NCI-H524 (cell line): ENCODE measurements at places on chromosomes 5 and 9.

DNA sequence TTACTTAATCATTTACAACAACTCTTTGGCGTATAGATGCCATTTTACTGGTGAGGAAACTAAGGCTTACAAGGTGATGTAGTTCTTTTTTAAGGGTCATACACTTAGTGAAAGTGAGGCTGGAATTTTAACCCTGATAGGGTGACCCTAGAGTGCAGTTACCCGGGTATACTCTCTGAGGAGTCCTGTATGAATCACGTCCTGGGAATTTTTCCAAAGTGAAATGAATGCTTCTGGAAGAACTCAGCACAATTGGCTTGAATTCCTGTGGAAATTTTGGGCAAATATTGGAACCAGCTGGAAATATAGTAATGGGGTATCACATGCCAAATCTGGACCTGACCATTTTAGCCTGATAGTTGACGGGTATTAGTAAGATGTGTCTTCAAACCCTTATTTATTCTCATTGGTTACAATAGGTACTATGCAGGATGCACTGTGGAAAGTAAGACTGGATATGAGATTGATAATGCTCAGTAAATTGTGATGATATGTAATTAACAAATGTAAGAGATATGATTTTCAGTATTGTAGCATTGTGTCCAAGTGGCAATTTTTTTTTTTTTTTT, 14.8 kb downstream of the SUB1 start:
- DNase-seq = no peak

DNA sequence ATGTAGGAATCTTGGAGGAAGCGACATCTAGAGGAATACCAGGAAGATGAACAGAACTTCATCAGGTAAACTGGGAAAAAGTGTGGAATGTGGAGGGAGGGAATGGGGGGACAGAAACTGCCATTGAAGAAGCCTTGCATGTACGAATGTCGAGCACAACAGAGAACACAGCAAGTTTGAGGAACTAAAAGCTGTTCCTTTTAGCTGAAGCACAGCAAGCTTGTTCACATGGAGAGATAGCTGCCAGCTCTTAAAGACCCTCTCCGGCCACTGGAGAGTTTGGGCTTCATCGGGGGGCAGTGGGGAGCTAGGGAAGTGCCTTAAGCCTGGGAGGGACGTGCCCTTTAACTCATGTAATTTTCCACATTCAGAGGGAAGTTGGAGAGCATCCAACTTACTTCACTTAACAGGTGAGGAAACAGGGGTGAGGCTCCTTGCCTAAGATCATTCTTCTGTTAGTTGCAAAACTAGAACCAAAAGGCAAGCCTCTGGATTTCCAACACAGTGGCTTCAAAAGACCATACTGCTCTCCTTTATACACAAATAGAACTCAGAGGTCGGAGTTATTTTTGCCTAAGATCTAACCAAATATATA, 2.3 kb upstream of the CYFIP2 start:
- DNase-seq = no peak

GRCh38 chr9:72144756-72145492, 4.3 kb upstream of the GDA start:
- no peak for DNase-seq

DNA sequence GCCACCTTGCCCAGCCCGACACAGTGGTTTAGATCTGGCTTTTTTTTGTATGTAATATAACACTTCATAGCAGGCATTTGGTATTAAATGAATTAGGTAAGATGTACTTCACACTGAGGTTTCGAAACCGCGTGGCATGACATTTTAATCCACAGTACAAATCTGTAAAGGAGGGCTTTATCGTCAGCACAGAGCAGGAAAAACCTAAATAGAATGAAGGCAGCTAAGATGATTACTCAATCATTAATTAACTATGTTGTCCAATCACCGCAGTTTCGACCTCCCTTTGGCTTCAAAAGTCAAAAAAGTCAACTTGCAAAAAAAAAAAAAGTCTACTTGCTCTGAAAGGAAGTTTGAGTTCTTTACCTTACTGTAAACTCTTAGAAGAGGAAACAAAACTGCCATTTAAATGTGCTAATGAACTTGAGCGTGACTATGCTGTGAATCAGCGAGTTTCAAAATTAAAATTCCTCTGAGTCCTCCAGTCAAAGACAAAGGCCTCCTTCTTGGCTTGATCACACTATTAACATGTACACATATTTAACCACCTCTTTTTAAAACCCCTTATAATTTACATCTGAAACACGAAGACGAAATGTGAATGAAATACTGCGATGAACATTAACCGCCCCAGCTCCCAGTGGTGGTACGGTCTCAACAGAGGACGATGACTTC, 698 bp upstream of the SEC24A start:
- DNase-seq = no peak

DNA sequence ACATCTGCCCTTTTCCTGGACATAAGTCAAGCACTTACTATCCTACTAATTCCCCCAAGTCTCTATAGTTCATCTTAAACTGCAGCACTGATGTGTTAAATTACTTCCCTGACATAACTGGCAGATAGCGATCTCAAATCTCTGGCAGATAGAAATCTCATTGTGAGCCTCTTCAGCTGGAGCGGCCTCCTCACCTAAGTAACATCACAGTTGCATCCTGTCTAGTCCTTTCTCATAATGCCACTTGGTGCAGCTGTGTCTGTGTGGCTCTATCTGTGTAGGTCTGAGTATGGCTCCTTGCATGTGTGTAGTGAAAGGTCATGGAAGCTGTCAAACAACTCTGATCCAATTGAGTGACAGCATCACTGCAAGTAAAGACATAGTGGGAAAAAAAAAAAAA, 53.6 kb upstream of the FST start:
- DNase-seq = no peak

DNA sequence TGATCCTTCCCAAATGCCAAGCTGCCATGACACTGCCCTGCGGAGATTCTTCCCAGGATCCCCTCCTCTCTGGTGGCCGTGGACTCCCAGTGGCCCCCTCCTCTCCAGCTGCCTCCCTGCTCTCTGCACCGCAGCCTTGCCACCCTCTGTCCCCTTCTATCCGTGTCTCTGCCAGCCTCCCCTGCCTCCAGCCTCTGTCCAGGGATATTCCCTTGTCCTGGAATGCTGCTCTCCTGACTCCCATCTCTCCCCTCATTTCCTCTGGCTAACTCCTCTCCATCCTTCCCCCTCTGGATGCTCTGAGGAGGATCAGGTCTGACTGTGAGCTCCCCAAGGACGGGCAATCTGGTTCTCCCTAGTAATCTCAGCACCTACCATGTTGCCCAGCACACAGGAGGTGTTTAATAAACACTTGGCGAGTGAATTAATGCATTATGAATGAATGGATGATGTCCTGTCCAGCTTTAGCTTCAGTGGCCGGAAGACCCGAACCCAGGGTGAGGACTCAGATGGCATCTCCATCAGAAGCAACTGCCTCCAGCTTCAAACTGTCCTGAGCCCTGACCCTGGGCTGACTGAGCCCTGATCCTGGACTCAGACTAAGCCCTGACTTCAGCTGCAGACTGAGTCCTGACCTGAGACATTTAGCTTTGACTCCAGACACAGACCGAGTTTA, 7.5 kb upstream of the CRB2 start:
- peak; percentile 24 for DNase-seq

DNA sequence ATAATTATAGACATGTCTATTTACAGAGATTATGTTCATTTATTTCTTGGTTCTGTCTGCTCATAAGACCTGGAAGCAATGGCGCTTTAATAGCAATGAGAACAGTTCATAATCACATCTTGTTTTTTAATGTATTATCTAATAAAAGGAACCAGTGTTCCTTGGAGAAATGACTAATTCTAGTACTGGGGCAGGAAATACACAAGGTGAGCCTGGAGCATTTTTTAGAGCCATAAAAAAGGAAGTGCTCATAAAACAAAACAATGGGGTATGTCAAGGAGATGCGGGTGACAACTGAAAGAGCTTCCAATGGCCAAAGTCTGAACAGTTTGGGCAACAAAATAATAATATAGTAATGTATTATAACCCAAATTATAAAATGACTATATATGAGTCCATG, 531.9 kb upstream of the CHD1 start:
- no peak for DNase-seq

DNA sequence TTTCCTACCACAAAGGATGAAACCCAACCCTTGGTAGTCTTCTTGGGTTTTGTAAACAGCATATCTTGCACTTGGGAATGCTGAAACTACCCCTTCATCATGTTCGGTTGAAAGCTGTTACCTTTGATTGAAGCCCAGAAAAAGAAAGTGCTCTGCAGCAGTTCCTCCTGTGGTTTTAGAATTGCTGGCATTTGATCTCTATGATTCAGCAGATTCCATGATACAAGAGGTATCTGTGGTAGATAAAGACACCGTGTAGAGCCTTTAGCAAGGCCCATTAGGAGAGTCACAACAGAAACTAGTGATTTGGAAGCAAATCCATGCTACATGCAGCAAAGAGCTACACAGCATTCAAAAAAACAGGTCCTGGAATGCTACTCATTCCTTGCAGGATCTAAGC, 557.0 kb downstream of the TLE1 start:
- DNase-seq = no peak

- no peak for DNase-seq
These were observed 38.1 kb downstream of the SLC12A2 start for GRCh38 chr5:128121651-128122050.
